ENCODE measurements at places on chromosomes 11 and 22.
A peak's percentile ranks its signal among the peaks of the same experiment; 100 is the strongest.

DNA sequence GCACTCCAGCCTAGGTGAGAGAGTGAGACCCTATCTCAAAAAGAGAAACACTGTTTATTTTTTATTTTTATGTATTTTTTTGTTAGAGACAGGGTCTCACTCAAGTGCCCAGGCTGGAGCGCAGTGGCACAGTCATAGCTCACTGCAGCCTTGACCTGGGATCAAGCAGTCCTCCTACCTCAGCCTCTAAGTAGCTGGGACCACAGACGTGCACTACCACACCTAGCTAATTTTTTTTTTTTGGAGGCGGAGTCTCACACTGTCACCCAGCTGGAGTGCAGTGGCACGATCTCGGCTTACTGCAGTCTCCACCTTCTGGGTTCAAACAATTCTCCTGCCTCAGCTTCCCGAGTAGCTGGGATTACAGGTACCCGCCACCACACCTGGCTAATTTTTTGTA is 6.4 kb downstream of the RBX1 start:
- no peak for DNase-seq

- DNase-seq = no peak
Observed at GRCh38 chr11:58652726-58653280, 30.3 kb downstream of the CNTF start.

DNA sequence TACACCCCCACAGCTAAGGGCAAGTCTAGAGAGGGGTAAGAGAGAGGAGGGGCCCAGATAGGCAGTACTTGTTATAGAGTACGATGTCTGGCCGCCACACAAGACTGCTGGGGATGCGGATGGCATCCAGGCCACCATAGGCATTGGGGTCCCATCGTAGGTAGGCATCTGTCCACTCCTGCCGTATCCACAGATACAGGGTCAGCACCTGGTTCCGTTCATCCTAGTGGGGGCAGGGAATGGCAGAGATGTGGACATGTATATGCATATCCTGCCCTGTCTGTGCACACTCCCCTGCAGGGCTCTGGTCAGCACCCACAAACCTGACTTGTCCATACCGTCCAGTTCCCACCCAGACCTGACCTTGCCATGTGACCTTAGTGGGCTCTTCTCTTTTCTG is 2.1 kb downstream of the CHRNA10 start:
- no peak for DNase-seq

- no peak for DNase-seq
Observed at GRCh38 chr11:20154381-20154780, 5.9 kb downstream of the DBX1 start.

DNA sequence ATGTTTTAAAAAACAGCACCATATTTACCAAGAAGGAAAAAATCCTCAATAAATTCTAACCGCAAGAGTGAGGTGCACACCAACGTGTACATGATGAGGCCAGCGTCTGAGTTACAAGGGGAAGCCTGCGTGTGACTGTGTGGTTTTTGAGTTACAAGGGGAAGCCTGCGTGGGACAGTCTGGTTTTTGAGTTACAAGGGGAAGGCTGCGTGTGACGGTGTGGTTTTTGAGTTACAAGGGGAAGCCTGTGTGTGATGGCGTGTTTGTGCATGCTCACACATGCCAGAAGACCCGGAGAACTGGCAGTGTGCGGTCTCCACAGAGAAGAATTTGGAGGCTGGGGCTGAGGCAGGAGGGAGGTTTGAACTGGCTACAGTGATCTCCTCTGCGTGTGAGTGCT is 1376.4 kb downstream of the TBC1D22A start:
- DNase-seq = no peak

DNA sequence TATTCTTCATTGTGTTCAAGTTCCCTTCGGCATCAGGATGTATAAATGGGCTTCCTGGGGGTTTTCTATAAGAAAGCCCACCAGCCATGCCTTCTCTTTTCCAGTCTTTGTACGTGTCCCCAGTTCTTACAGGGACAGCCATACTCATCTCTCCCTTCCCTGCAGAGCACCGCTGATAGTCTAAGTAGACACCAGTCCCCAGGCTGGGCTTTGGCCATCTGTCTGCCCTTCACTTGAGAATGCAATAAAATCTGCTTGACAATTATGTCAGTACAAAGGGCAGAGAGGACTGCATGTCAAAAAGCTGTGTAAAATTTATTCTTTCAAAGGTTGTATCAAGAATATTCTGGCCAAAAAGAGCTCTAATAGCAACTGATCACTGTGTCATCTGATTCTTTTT is 27.3 kb downstream of the NTM start:
- DNase-seq = no peak

DNA sequence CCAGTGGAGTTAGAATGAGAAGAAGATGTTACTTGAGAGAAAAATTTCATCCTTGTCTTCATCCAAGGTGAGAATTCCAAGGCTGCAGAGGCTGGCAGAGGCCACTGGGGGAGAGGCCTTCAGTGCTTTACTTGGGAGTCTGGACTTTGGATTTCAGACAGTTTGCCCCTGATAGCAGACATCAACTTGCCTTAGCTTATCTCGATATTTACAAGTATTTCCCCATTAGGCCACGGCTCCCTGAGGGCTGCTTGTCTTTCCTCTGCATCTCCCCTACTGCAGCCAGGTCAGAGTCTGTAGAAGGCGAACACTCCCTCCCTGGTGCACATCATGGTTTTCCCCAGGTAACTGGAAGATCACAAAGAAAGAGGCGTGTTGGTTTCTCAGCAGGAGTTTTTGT is 29.9 kb upstream of the BSX start:
- DNase-seq = no peak

GRCh38 chr11:86978247-86978646 is 23.1 kb upstream of the FZD4 start:
- DNase-seq = no peak

GRCh38 chr11:118715837-118716260 is 36.4 kb upstream of the TREH start:
- DNase-seq = no peak

- no peak for DNase-seq
Observed at GRCh38 chr11:70421123-70421522, 22.8 kb downstream of the CTTN start.

- no peak for DNase-seq
Observed at GRCh38 chr11:123316003-123316402, 114.1 kb upstream of the GRAMD1B start.

- no peak for DNase-seq
Observed at GRCh38 chr11:129275828-129276227, 83.7 kb upstream of the ARHGAP32 start.

DNA sequence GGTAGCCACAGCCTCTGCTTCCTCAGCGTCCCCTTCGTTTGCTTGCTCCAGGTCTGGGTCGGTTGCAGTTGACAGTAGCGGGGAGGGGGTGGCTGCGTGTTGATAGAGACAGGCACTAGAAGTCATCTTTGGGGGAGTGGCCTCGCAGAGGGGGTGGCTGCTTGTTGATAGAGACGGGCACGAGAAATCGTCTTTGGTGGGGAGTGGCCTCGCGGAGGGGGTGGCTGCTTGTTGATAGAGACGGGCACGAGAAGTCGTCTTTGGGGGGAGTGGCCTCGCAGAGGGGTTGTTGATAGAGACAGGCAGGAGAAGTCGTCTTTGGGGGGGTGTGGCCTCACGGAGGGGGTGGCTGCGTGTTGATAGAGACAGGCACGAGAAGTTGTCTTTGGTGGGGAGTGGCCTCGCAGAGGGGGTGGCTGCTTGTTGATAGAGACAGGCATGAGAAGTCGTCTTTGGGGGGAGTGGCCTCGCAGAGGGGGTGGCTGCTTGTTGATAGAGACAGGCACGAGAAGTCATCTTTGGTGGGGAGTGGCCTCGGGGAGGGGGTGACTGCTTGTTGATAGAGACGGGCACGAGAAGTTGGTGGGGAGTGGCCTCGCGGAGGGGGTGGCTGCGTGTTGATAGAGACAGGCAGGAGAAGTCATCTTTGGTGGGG is 328.3 kb downstream of the TBC1D22A start:
- no peak for DNase-seq

DNA sequence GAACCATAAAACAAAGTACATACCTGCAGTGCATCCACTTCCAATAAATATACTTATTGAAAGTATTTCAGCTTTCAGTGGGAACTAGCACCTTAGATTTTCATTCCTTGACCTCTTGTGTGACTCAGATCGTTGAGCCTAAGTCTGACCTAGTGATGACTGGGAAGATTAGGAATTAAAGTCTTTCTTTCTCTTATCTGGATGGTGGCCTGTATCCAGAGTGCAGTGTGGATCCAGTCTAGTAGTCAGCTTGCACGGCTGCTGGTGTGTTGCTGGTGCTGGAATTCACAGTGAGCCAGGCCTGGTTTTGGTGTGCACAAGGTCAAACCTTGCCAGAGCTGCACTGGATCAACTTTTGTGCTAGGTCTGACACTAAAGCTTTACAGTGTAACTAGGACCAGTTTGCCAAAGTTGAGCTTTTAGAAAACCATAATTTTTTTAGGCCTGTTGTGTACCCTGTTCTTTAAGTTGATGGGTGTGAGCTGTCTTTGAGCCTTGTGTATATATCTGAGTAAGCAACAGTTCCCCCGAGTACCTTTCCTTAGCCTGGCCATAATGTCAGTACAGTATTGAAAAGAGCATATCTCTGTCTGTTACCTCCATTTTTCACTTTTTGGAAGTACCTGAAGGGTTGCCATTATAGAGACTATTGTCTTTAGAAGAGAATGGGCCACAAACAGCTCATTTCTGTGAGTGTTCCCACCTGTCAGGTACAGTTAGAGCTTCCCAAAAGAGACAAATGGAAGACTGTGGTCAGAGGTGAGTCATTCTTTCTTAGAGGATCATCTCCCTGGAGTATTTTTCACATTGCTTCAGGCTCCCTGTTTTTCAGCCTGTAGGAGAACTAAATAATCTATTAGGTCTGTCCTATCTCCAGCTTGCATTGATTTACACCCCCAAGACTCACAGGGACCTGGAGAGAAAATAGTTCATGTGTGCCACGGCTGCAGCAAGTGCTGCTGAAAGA is 89.8 kb downstream of the ALX4 start:
- no peak for DNase-seq

DNA sequence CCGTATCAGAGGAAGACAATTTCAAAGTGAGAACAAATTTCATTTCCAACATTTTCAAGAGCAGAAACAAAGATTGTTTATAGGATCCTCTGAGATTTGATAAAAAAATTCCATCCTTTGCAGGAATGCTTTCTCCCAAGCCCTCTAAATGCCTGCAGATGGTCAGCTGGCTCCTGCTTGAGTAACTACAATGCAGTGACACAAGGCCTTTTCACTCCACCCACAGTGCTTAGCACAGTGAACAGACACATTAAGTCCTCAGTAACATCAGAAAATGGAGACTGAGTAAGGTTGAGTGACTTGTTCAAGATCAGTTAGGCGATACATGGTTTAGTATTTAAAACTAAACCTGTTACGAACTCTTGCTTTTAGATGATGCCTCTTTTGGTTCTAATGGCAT is 527.1 kb upstream of the CCDC90B start:
- DNase-seq = no peak

DNA sequence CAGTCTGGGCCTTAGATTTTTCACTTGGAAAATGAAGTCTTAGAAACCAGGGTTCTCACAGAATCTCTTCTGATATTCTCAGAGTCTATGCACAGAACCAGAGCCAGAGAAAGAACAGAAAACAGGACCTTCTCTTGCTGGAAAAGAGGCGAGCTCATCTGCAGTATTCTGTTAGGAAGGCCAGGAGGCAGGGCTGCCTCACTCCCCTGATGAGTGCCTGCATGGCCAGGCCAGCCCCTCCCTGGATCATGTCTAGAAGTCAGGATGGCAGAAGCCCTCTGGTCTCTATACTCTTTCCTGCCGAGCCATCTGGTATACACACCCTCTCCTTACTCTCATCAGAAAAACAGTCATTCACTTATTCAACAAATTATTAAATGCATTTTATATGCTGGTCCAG is 723 bp downstream of the OR51M1 start:
- DNase-seq = no peak

GRCh38 chr22:42863349-42863961 is 6.4 kb upstream of the ARFGAP3 start:
- DNase-seq = peak; percentile 67

GRCh38 chr11:108009497-108010370 is 1.0 kb downstream of the CUL5 start:
- DNase-seq = no peak

GRCh38 chr11:61477126-61477525 is 31.4 kb upstream of the LRRC10B start:
- no peak for DNase-seq

DNA sequence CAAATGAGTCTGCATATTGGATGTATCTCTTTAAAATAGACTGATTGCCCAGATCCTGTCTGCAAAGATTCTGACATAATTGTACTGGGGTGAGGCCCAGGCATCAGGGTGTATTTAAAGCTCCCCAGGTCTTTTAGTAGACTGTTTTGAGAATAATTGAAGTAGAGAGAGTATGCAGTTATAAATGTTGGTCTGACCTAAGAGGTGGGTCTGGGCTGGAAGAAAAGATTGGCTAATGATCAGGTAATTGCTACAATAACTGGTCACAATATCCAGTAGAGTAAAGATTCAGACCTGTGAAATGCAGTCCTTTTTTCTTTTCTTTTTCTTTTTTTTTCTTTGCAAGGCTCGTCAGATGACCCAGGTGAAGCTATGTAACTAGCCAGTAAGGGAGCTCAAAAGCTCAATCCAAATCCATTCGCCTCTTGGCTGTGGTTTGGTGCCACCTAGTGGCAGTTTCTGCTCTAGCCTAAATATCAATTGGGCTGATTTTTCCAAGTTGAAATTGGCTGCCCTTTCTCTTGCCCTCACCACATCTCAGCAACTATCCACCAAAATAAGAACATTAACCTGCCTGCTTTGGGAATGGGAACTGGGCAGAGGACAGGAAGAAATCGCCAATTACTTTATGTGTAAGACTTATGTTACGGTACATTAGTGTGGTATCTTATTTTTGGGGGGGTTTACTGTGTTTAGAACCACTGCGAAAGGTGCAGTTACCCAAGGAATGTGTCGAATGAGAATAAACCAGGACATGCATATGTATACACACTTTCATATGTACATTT is 45.9 kb downstream of the ZNF143 start:
- DNase-seq = peak; percentile 49

DNA sequence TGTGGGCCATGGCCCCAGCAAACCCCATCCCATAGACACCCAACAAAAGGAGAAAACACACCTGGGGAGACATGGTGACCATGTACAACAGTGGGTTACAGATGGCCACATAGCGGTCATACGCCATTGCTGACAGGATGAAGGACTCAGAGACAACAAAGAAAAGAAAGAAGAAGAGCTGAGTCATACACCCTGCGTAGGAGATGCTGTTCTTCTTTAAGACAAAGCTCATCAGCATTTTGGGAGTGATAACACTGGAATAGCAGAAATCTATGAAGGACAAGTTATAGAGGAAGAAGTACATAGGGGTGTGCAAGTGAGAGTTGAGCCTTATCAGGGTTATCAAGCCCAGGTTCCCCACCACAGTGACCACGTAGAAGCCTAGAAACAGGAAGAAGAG is 4.9 kb downstream of the OR8B8 start:
- no peak for DNase-seq
